ENCODE measurements at places on chromosomes 11 and 22.
A peak's percentile ranks its signal among the peaks of the same experiment; 100 is the strongest.

- DNase-seq = peak; percentile 75
Measured at GRCh38 chr22:46612904-46613605, 7.1 kb upstream of the GRAMD4 start.

DNA sequence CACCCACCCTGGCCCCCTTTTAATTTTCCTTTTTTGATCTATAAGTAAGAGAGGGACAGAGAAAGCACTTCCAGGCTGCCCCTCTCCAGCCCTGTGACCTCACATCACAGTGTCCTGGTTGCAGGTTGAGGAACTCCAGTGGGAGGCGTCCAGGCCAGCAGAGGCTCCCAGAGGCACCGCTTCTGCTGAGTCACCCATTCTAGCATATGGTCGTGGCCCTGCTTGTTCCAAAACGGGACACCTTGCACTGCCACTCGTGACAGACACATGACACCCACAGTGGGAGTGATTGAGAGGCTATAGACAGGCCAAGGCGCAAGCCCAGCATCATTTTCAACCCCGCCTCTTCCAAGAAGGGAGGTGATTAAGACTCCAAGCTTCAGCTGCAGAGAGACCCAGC is 16.0 kb upstream of the TMPRSS4 start:
- peak; percentile 91 for DNase-seq

DNA sequence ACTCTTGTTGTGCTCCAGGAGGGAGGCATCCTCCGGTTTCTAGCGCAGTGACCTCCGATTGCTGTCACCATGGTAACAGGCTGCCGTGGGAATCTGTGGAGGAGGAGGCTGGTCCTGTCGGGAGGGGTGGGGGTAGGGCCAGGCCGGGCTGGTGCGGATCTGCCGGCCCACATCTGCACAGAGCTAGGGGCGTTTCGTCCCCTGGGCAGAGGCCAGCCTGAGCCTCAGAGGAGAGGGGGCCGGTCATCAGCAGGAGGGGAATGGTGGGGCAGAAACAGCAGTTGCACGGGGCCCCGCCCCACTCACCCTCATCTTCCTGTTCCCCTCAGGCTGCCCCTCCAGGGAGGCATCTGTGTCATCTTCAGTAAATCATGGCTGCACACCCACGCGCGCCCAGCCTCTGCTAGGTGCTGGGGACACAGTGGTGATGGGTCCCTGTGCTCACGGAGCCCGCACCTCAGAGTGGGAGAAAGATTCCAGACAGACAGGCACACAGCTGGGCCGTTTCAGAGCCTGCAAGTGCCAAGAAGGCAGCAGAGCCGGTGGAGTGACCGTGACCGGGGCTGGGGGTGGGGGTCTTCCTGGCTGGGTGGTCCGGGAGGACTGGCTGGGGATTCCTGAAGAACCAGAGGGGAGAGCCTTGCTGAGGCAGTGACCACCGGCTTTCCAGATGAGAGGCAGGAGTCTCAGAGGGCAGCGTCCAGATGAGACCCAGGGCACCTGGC is 120.5 kb downstream of the CACNA1I start:
- DNase-seq = peak; percentile 8

DNA sequence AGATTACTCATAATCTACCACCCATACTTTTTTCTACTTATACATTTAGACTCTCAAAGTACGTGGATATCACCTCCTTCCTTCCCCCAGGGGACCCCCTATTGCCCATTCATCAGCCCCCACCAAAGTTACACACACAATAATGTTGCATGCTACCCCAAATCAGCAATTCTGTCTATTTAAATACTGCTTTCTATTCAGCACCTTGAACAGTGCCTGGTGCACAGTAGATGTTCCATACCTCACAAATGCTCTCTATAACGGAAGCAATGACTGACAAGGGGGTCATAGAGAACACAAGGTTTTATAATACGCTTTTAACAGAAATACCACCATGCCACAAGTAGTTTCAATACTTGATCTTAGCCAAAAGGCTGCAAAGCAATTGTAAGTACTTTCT is 370.7 kb downstream of the MIAT start:
- no peak for DNase-seq

GRCh38 chr11:58023435-58023931 is at the start of gene OR9Q1:
Gene OR9Q1, plus strand, starts transcription at chr11:58023881. Its CDS starts 155,564 bp downstream, at chr11:58179445.
- DNase-seq = no peak

DNA sequence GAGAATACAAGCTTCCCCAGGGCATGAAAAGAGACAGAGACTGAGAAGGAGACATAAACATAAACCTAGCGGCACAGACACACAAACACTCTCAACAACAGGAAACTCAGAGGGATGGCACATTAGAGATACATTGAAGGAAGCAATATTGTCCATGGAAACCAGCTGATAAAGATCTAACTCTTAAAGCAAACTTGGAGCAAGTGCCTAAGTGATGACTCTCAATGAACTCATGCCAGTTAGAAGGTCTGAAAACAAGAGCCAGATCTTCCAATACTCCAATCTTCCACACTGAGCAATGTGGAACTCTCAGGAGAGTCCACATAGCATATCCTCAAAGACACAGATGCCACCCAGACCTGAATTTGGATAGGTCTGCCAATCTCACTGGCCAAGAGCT is 168.8 kb upstream of the ISX start:
- no peak for DNase-seq
